H1 (cell line): ENCODE measurements at places on chromosomes 2 and 18.

DNA sequence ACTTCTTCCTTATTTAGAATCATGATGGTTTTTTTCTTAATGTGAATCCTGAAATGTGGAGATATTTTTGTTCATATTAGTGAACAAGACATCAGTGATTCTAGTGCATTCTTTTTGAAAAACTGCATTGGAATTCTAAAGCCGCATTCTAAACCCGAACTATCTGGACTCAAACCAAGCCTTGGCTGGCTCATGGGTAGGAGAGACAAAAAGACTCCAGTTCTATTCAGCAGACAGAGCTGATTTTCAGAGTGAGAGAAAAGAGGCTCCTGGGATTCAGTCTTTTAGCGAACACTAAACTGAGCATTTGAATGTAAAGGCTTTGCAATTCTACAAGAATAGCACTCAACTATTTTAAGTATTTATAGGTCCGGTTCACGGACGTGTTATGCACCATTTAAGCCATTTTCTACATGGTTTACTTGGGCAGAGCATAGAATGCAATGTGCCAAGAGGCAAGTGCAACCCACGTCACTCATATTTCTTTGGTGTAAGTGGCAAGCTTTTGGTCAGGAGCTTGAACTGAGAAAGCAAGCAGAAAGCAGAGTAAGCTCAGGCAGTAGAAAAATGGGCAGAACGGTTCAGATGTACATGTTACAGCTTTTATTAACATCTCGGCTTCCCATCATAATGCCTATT, 227.3 kb upstream of the RAB12 start:
- no peaks in the 10 kb centered on the region for H3K36me3 ChIP-seq
- H3K27ac ChIP-seq: no peak overlapping the region
- H3K4me3 ChIP-seq: no peak overlapping the region
- H3K4me1 ChIP-seq: no peaks in the 10 kb centered on the region
- DNase-seq: no peak

- no peaks in the 10 kb centered on the region for H3K27me3 ChIP-seq
- H3K27ac ChIP-seq: no peak overlapping the region
- H3K36me3 ChIP-seq: peaks cover 6% of the 10 kb centered on the region; the same call in 1 of the 2 replicates
- no peak for DNase-seq
- H3K4me3 ChIP-seq: no peak overlapping the region
Measured at GRCh38 chr2:168119515-168120141, 127.8 kb downstream of the STK39 start.

DNA sequence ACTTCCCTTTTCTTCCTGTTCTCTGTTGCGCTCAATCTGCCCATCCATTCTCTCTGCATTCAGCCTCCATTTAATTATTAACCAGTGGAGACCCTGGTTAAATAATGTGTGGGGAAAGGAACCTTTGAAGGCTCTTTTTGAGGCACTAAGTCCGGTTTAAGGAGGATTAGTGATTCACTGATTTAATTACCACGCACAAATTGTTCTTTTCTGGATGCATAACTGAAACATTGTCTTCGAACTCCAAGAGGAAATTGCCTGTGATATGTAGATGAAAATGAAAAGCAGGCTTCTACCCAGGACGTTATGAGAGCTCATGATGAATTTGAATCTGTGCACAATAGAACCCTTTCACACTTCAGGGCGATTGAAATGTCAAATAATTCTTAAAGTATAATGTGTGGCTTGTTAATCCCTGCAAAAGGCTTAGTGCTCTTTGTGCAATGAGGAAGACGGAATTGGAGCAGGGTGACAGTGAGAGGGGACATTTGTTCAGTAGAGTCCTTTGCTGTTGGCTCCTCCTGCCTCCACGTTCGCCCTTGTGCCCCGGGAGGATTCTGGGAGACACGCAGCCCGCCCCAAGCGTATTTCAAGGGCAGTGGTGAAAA, 51.1 kb upstream of the ZNF236 start:
- DNase-seq: no peak
- no peaks in the 10 kb centered on the region for H3K4me1 ChIP-seq
- no peaks in the 10 kb centered on the region for H3K36me3 ChIP-seq
- no peaks in the 10 kb centered on the region for H3K27me3 ChIP-seq
- no peak overlapping the region for H3K27ac ChIP-seq

- H3K4me1 ChIP-seq: peaks cover 4% of the 10 kb centered on the region
- DNase-seq: no peak
- H3K4me3 ChIP-seq: no peak overlapping the region
- no peaks in the 10 kb centered on the region for H3K27me3 ChIP-seq
- H3K27ac ChIP-seq: no peak overlapping the region
Measured at GRCh38 chr2:238868067-238868524, 20.2 kb downstream of the TWIST2 start.

DNA sequence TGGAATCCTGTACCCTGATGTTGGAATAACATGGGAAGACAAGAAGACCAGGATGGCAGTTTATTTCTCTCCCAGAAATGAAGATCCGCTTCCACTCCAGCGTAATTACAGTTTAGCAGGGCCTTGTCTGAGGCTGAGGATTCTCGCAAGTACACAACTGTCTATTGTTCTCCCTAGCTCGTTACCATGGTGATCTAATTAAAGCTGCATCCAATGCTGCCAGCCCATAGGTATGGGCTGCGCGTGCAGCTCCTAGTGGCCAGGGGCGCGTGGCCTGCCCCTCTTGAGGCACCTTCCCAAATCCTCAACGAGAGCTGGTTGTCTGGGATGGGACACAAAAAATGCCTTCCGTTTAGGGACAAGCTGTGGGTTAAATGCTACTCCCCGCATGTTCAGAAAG, 344.9 kb downstream of the CYRIA start:
- H3K27ac ChIP-seq: no peak overlapping the region
- peaks cover 3% of the 10 kb centered on the region; the same call in 1 of the 2 replicates for H3K4me1 ChIP-seq
- H3K36me3 ChIP-seq: no peaks in the 10 kb centered on the region
- DNase-seq: no peak
- no peak overlapping the region for H3K4me3 ChIP-seq

DNA sequence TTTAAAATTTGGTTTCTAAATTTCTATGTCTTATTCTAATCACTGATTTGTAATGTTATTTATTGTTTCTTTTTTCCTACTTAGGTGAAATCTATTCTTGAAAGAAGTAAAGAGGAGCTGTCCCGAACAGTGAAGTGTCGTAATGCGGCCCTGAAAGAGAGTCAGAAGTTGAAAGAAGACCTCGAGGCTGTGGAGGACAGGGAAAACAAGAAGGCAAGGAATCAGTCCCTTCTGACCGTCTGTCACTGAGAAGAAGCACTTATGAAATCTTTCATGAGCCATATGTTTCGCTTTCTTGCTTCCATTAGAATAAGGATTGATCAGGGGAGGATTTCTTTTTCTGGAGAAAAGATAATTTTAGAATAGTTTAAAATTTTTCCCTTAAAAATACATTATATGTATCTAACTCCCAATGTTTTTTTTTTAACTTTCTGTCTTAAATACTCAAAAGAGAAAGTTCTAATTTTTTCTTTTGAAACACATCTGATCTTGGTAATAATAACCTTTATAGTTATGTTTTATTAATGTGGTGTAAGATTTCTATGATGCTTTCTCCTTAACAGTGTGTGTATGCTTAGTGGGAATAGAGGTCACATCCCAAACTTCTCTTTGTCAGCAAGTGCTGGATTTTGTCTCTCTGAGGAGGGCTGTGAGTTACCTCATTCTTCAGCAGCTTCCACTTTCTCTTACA, 79.0 kb downstream of the CCDC150 start:
- no peaks in the 10 kb centered on the region for H3K4me1 ChIP-seq
- DNase-seq: no peak
- H3K36me3 ChIP-seq: peaks cover 11% of the 10 kb centered on the region
- no peaks in the 10 kb centered on the region for H3K27me3 ChIP-seq
- no peak overlapping the region for H3K27ac ChIP-seq

GRCh38 chr2:79129804-79130203, 9.5 kb downstream of the REG1A start:
- no peaks in the 10 kb centered on the region for H3K27me3 ChIP-seq
- DNase-seq: no peak
- H3K4me1 ChIP-seq: no peaks in the 10 kb centered on the region
- no peaks in the 10 kb centered on the region for H3K36me3 ChIP-seq
- H3K27ac ChIP-seq: no peak overlapping the region

DNA sequence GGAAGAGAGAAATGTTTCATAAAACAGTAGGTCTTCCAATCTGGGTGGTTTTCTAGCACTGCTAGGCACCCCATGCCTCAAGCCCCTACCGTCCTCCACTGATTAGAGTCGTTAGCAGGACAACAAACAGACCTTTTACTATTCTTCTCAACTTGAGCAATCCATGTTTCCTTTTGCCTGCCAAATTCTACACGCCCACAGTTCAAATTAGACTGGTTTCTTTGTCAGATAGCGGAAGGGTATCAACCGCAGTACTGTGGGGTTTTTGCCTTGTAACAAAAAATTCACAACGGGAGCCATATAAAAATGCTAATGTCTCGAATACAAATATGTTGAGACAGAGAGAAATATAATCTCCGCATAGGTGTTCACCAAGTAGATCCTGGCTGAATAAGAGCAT, 59.9 kb downstream of the VIT start:
- no peaks in the 10 kb centered on the region for H3K27me3 ChIP-seq
- H3K36me3 ChIP-seq: no peaks in the 10 kb centered on the region
- no peak for DNase-seq
- H3K4me3 ChIP-seq: no peak overlapping the region
- H3K27ac ChIP-seq: no peak overlapping the region
- peaks cover 6% of the 10 kb centered on the region; the same call in 1 of the 2 replicates for H3K4me1 ChIP-seq

GRCh38 chr2:6906165-6906741, 11.0 kb upstream of the RNF144A start:
- H3K27me3 ChIP-seq: no peaks in the 10 kb centered on the region
- no peak overlapping the region for H3K4me3 ChIP-seq
- H3K4me1 ChIP-seq: no peaks in the 10 kb centered on the region
- no peak for DNase-seq

GRCh38 chr2:12057436-12058166, 311.2 kb downstream of the LPIN1 start:
- no peak overlapping the region for H3K4me3 ChIP-seq
- no peaks in the 10 kb centered on the region for H3K36me3 ChIP-seq
- no peaks in the 10 kb centered on the region for H3K27me3 ChIP-seq
- DNase-seq: no peak
- H3K4me1 ChIP-seq: no peaks in the 10 kb centered on the region

DNA sequence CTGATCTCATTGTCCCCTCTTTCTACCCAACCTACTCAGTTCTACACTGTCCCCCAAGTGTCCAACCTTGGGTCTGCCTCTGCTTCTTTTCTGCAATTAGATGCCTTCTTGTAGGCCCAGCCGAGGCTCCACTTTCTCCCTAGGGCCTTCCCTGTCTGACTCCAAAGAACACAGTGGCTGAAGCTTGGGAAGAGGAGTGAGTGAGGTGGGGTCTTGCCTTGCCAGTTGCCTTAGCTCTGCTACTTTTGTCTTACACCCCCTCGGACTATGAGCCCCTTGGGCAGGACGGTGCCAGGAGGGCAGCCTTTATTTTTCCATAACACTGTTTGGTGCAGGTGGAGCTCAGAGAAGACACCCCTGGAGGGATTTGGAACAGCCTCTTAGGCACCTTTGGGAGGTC, 345.1 kb downstream of the CYP26B1 start:
- H3K4me3 ChIP-seq: no peak overlapping the region
- no peaks in the 10 kb centered on the region for H3K27me3 ChIP-seq
- no peak for DNase-seq
- no peak overlapping the region for H3K27ac ChIP-seq
- H3K36me3 ChIP-seq: no peaks in the 10 kb centered on the region

- H3K36me3 ChIP-seq: no peaks in the 10 kb centered on the region
- no peaks in the 10 kb centered on the region for H3K27me3 ChIP-seq
- no peak overlapping the region for H3K27ac ChIP-seq
- no peak overlapping the region for H3K4me3 ChIP-seq
- DNase-seq: peak; percentile 1
Measured at GRCh38 chr2:234137400-234138014, 87.0 kb downstream of the SPP2 start.

DNA sequence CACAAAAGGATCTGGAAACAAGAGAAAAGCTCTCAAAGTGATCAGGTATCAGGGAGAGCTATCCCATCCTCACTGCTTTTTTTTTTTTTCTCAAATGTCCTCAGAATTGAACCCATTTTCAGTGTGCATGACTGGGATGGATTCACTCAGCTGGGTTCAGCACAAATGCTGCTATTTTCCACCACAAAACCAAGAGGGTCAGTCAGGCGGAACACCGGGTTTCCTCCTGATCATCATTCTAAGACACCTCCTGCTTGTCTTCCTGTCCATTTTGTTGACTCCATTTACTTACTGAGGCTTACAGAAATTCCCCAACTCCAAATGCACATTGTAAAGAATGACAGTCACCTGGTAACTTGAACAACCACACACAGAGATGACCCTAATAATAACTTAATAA, 39.9 kb downstream of the CYRIA start:
- no peak overlapping the region for H3K27ac ChIP-seq
- no peaks in the 10 kb centered on the region for H3K27me3 ChIP-seq
- no peaks in the 10 kb centered on the region for H3K36me3 ChIP-seq
- no peak overlapping the region for H3K4me3 ChIP-seq

GRCh38 chr2:126837966-126838715, 60.5 kb upstream of the TEX51 start:
- no peaks in the 10 kb centered on the region for H3K36me3 ChIP-seq
- no peaks in the 10 kb centered on the region for H3K27me3 ChIP-seq
- no peak overlapping the region for H3K27ac ChIP-seq
- H3K4me3 ChIP-seq: no peak overlapping the region
- no peaks in the 10 kb centered on the region for H3K4me1 ChIP-seq

GRCh38 chr2:239660390-239661230, 259.8 kb upstream of the HDAC4 start:
- no peak overlapping the region for H3K4me3 ChIP-seq
- no peaks in the 10 kb centered on the region for H3K27me3 ChIP-seq
- no peaks in the 10 kb centered on the region for H3K4me1 ChIP-seq
- no peak overlapping the region for H3K27ac ChIP-seq

DNA sequence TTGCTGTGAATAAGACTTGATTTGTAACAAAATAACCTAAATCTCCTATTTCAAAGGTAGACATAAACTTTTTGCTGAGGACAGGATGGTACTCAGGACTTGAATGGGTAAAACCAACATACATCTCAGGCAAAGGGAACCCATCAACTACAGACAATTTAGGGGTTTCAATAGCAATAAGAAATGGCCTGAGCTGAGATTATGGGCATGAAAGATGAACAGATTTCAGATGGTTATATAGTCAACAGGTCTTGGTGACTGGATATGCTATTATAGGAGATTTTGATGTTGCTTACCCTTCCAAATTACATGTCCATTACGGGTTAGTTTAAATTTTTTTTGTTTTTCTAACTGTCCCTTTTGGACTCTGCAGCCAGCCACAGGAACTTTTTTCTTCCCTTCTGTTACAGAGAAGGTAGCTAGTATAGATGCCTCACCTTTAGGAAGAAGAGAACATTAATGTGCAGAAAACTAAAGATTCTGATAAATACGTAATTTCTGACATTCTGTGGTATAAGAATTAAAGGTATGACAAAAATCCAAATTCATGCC, 4.6 kb downstream of the RPS27A start:
- no peak overlapping the region for H3K27ac ChIP-seq
- peaks cover 59% of the 10 kb centered on the region for H3K36me3 ChIP-seq
- H3K4me1 ChIP-seq: peaks cover 5% of the 10 kb centered on the region; the same call in 1 of the 2 replicates
- no peaks in the 10 kb centered on the region for H3K27me3 ChIP-seq

- H3K36me3 ChIP-seq: no peaks in the 10 kb centered on the region
- no peaks in the 10 kb centered on the region for H3K27me3 ChIP-seq
- no peak overlapping the region for H3K4me3 ChIP-seq
- no peak for DNase-seq
- no peak overlapping the region for H3K27ac ChIP-seq
- peaks cover 3% of the 10 kb centered on the region; the same call in 1 of the 2 replicates for H3K4me1 ChIP-seq
Measured at GRCh38 chr2:157898591-157898996, 22.5 kb upstream of the ACVR1 start.

- H3K4me3 ChIP-seq: no peak overlapping the region
- H3K27me3 ChIP-seq: no peaks in the 10 kb centered on the region
- no peak overlapping the region for H3K27ac ChIP-seq
- DNase-seq: no peak
- H3K36me3 ChIP-seq: no peaks in the 10 kb centered on the region
- no peaks in the 10 kb centered on the region for H3K4me1 ChIP-seq
Measured at GRCh38 chr2:153145470-153145978, 333.0 kb downstream of the RPRM start.
